ENCODE measurements at places on chromosomes 11 and 22.

GRCh38 chr11:32892355-32893092 lies at the start of gene QSER1:
QSER1 (plus strand) TSS chr11:32892811; CDS start chr11:32893126, 315 bp downstream.
- peak; percentile 73 for DNase-seq

- no peak for DNase-seq
These were observed 40.5 kb upstream of the FBLN1 start for GRCh38 chr22:45462034-45462655.

GRCh38 chr22:50540381-50540780 lies 5.3 kb upstream of the KLHDC7B start:
- DNase-seq, result no peak

DNA sequence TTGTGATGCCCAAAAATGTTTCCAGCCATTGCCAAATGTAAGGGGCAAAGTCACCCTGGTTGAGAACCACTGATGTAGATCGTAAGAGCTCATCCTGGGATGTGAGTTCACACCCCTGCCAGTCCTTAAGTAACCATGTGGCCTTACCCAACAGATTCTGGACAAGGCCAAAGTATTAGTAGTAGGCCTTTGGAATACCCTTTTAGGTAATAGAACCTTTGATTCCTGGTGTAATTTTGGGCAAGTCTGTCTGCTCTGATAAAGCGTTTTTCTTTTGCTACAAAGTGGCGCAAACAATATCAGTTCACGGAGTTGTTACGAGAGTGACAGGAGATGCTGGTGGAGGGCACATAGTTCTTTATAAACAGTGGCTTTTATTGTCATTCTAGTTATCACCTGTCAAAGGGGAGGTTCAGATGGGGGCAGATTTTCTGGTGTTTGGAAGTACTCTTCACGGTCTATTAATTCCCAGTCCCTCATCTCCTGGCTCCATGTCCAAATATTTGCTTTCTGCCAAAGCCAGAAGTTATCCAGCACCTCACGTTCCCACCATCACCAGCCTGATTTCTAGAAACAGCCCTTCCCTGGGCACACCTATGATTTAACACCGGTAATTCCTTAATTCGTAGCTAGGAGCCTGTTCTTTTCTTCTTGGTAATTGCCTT lies 73.8 kb upstream of the CRYBB3 start:
- no peak for DNase-seq

DNA sequence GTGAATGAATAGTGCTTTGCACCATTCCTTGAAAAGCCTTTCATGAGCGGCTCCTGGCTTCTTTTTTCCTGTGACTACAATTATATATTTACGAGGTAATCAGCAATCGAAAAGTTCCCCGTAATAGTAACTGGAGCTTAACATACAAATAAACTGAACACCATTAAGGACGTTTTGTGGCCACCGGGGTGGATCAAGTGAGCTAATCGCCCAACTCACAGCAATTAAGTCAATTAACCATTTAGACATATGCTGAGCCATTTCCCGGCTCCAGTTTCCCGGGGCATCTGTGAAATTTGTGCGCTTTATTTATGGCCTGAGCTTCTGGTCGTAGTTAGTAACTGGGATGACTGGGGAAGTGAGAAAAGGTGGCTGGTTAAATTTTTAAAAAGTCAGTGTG lies 465.2 kb downstream of the MIAT start:
- no peak for DNase-seq

- DNase-seq, result peak; percentile 92
These were observed at the start of gene BCO2 for GRCh38 chr11:112174789-112175598. BCO2 (plus strand) TSS chr11:112175512; CDS start chr11:112175602, 90 bp downstream.

DNA sequence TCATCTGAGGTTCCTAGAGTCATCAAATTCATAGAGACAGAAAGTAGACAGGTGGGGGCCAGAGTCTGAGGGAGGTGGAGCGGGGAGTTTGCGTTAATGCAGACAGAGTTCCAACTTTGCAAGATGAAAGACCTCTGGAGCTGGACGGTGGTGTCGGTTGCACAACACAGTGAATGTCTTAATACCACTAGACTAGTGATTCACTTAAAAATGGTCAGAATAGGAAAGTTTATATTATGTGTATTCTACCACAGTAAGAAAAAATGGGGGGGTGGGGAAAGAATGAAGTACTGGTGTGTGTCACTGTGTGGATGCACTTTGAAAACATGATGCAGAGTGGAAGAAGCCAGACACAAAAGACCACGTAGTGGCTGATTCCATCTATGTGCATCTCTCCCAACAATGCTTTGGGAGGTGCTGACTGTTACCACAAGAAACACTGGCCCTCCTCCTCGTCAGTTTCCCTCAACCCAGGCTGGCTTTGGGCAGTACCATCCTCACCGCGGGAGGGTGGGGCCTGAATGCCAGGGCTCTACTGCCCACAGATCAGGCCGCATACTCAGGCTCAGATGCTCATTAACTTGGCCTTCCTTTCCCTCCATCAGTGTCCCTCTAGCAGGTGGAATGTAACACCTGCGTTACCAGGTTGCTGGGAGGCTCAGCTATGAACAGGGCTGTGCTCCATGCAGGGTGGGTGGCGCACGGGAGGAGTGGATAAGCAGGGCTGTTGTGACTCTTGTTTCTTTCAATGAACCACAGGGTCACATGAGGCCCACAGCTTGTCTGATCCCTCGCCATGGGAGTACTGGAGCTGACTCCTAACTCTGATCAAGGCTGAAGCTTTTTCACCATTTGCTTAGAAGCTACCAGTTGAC lies 297.0 kb downstream of the CTTN start:
- DNase-seq, result no peak

GRCh38 chr11:47105974-47106373 lies 70.7 kb downstream of the ARFGAP2 start:
- no peak for DNase-seq

GRCh38 chr11:10493041-10493663 lies 38.1 kb downstream of the AMPD3 start:
- no peak for DNase-seq

GRCh38 chr11:106969644-106970355 lies 48.5 kb downstream of the GUCY1A2 start:
- DNase-seq, result no peak

DNA sequence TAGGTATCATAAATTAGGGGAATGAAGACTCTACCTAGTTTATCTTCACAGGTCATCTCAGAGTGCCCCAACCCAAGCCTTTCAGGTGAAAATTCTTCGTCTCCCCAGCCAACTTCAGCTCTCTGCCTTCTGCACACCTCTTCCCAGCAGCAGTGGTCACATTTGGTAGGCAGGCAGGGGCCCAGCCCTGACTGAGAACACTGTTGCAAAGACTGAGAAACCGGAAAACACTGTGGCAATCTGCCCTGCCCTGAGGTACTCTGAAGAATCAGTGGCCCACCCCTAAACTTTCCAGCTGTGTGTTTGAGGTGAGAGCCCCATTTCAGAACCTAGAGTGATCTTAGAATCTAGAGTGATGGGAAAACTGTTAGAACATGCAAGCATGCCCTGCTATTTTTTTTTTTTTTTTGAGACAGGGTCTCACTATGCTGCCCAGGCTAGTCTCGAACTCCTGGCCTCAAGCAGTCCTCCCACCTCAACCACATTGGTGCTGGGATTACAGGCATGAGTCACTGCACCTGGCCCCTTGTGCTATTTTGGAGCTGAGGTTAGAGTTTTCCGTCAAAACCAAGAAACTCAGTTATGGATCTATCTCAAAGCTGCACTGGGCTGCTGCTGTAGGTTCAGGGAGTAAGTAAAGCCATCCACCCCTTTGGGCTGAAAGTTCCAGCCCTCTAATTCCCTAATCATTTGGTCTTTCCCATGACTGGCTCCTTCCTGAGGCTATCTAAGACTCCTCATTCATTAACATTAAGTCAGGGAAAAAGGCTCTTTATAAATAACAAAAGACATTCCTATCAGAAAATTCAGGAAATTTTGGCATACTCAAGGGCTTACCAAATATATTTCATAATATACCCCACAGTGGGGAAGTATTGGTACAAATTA lies 1.7 kb upstream of the LDHA start:
- DNase-seq, result no peak

- DNase-seq, result no peak
These were observed 82.0 kb downstream of the KIRREL3 start for GRCh38 chr11:126918556-126918955.

GRCh38 chr11:112583261-112583893 lies 322.7 kb upstream of the PLET1 start:
- no peak for DNase-seq

GRCh38 chr11:113105592-113105991 lies 144.4 kb downstream of the NCAM1 start:
- DNase-seq, result no peak

GRCh38 chr11:87454241-87454640 lies 416.5 kb downstream of the TMEM135 start:
- DNase-seq, result no peak

DNA sequence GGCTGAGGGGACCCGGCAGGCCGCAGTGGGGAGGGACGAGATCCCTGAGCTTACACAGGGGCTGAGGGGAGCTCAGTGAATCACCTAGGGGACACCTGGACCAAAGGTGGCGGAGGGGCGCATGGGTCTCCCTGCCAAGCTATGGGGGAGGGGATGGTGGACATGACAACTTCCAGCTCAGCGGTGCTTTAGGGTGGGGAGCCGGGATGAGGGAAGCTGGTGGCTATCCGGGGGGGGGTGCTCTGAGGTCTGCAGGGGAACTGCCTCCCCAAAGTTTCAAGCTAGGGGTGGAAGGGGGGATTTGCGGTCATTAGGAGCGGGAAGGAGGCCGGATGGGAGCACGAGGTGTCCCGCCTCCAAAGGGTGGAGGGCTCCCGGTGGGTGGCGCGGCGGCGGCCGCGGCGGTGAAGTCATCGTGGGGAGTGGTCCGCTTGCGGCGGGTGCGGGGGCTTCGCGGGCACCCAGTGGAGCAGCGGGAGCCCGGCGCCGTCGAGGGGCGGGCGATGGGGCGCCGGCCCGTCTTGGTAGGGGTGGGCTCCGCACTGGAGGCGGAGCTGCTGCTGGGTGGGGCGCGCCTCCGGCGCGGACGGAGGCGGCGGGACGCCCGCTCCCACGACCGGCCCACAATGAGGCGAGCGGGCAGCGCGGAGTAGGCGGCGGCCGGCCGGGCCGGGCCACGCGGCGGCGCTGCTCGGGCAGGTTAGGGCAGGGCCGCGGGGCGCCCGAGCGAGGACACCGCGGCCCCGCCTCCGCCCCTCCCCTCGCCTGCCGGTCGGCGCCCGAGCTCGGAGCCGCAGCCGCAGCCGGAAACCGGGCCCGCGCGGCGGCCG lies at the start of gene MICALL1:
MICALL1 (plus strand) TSS at position 764 of the 830 bp plus-strand sequence. CDS start 126 bp downstream, outside the sequence.
- DNase-seq, result peak; percentile 67

DNA sequence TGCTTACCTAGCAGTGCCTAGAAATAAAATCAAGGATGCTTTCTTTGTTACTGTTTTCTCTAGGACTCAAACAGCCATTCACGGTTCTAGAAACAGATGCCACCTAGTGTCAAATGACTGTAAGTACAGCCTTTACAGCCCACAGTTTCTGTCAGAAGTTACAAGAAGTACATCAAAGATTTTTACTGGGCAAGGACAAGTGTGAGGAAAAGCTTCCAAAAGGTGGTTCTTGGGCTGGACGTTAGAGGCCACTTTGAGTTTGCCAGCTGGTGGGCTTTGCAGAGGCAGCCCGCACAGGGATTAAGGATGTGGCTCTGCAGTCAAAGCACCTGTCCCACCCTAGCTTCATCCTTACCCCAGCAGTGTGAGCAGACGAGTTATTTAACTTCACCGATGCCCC lies 6.9 kb downstream of the KMT5B start:
- peak; percentile 64 for DNase-seq

Measured in globus pallidus (tissue), 1 donor.